Stimulated activated CD8-positive, alpha-beta memory T cell treated with anti-CD3 and anti-CD28 coated beads, Interleukin-12 subunit alpha, Interleukin-12 subunit beta, amount 100 ng/mL, for 4 hours (primary cell): ENCODE measurements at places on chromosomes 4 and X.

DNA sequence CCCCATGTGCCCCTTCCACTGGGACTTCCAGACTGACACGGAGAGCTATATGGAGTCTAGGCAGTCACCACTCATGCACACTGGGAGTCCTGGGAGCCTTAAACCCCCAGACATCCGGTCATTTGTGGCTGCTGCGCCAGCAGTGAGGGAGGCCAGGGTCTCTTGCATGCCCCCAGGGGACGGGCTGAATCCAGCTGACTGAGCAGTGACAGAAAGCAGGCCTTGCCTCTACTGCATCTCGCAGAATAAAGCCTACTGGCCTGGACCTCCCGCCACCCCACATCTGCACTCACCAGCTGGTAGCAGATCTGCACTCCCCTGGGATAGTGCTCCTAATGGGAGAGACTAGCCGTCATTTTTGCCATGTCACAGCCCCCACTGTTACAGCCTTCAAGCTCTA, 1234.2 kb downstream of the FAM133A start:
- no peak for DNase-seq

DNA sequence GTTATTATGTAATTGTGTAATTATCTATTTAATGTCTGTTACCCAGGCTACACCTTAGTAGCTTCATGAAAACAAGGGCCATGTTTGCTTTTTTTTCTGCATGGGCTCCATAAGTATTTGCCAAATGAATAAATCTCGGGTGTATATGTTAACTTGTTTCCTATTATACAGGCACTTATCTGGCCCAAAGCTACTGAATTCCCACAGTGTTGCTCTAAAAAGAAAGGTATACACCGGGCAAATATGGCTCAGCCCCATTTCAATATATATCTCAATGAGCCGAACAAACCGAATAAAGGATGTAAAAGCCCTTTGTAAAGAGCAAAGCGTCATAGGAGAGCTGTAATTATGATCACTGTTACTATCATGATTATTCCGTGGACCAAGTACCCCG, 767 bp downstream of the PAQR3 start:
- no peak for DNase-seq

- DNase-seq: no peak
These were observed 679.9 kb downstream of the RPA4 start for GRCh38 chrX:97563531-97564133.

DNA sequence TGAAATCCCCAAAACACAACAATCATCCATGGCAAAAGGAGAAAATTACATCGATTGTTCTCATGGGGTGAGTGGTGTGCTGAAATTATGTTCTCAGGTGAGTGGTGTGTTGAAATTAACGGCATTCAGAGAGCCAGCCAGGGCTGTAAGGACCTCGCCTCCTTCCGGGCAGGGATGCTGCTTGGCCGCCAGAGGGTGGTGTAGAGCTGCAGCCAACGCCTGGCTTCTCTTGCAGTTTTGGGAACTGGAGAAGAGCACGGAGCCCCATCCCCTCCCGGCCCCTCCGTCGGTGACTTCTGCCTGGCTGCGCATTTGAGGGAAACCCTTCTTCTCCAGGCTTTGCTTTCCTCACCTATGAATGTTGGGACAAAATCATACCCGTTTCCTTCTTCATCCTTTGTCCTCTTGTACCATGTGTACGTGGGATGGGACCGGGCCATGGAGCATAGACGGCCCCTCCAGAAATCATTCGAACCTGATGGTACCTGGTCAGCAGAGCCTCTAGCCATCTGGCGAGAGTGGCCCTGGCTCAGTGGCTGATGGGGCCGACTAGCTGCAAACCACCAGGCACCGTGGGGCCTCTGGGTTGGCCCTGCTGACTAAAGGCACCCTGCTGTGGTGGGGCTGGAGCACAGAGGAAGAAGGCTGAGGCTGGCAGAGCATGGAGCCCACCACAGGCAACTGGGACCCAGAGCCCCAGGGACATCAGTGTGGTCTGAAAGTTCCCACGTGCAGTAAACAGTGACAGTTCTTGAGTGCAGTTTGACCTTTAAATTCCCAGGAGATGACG, 28.4 kb downstream of the TRMT44 start:
- no peak for DNase-seq

DNA sequence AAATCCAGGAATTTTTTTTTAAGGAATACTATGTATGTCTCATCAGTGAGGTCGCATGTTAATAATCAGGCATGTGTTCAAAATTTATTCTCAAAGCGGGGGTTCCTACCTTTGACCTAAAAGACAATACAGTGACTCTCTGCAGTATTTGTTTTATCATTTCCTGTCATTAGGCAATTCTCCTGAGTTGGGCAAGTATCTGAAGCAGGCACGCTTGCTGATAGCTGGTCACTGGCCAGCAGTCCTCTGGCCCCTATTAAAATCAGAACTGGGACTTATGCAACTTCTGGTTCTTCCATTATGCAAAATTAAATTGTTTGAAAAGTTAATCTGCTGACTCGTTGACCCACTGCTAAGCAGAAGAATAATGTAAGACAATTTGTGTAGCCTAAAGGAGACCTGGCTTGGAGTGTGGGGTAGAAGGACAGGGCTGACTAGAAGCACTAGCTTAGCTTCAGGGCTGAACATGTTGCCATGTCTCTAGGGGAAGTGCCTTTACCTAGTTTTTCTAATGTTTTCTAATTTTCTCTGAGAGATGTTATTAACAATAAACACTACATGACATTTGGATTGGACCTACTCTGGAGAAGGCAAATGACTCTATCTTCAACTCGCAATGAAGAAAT, 36.0 kb upstream of the GABRA2 start:
- DNase-seq: no peak

DNA sequence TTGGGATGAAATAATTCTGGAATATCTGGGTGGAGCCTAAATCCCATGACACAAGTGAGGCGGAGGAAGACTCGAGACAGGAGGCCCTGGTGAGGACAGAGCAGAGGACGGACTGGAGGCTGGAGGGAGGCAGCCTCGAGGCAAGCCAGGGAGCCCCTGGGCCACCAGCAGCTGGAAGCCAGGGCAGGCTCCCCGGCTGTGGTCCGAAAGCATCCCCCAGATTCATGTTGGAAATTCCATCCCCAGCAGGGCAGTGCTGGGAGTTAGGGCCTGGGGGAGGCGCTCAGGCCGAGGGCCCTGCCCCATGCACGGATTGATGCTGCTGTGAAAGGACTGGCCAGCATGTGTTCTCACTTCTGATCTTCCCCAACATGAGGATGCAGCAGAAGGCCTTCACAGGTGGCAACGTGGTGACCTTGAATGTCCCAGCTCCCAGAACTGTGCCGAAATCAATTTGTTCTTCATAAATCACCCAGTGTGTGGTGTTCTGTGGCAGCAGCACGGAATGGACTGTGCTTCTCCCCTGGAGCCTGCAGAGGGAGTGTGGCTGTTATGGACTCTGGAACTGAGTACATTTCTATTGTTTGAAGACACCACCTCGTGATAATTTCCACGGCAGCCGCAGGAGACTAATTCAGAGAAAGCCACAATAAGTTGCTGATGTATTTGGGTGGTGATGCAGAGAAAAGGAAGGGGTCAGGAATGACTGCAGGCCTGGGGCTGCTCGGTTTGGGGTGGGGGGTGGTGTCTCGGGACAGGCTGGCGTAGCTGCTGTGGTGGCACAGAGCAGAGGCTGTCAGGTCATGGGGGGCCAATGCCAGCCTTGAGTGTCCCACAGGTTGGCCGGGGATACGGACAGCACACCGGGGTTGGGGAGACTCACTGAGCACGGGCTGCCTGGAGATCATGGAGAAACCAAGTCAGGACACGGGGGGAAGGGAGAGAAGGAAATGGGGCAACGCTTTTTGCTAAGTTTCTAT, 56.9 kb downstream of the PCGF3 start:
- no peak for DNase-seq

DNA sequence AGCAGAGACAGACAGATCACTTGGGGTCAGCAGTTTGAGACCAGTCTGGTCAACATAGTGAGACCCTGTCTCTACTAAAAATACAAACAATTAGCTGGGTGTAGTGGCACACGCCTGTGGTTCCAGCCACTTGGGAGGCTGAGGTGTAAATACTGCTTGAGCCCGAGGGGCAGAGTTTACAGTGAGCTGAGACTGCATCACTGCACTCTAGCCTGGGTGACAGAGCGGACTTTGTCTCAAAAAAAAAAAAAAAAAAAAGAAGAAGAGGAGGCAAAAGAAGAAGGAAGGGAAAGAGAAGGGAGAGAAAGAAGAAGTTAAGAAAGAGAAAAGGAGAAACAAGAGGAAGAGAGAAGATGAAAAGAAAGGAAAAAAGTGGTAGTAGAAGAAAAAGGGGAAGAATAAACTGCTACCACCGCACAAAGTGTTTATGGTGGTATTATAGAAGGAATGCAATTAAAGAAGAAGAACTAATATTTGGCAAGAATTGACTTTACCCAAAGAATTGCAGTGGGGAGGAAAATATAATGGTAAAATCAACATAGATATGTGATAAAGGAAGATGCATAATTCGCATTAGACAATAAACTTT, 19.6 kb upstream of the NSUN7 start:
- DNase-seq: no peak

- DNase-seq: no peak
These were observed 57.0 kb upstream of the PROM1 start for GRCh38 chr4:16140879-16141249.

DNA sequence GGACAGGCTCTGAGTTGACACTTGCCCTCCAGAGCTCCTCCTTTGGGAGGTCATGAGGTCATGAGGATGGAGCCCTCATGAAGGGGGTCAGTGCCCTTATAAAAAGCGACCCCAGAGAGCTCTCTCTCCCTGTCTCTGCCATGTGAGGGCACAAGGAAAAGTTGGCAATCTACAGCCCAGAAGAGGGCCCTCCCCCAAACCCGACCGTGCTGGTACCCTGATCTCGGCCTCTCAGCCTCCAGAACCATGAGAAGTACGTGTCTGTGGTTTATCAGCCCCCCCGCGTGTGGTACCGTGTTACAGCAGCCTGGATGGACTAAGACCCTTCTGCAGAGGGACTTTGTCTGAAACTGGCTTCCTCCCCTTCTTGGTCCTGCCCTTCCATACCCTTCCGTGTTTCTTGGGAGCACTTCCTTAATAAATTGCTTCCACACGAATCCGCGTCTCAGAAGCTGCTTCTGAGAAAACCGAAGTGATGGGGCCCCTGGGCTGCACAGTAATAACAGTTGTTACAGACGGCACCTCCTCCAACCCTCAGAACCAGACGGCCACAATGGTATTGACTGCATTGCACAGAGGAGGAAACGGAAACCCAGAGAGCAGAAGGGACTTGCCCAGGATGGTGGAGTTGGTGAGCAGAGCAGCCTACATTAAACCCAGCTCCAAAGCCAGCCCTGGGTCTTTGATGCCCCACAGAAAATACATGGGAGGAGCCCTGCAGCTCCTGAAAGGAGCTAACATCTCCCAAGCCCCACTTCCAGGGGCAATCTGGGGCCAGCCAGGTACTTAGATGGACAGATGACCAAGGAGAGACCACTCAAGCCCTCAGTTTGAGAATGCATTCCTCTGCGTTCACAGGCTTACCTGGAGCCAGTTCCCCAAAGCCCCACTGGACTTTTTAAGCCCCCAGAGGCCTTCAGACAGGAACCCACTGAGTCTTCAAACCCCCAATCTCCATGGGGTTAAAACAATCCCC, 242.7 kb downstream of the BCOR start:
- peak; percentile 55 for DNase-seq

DNA sequence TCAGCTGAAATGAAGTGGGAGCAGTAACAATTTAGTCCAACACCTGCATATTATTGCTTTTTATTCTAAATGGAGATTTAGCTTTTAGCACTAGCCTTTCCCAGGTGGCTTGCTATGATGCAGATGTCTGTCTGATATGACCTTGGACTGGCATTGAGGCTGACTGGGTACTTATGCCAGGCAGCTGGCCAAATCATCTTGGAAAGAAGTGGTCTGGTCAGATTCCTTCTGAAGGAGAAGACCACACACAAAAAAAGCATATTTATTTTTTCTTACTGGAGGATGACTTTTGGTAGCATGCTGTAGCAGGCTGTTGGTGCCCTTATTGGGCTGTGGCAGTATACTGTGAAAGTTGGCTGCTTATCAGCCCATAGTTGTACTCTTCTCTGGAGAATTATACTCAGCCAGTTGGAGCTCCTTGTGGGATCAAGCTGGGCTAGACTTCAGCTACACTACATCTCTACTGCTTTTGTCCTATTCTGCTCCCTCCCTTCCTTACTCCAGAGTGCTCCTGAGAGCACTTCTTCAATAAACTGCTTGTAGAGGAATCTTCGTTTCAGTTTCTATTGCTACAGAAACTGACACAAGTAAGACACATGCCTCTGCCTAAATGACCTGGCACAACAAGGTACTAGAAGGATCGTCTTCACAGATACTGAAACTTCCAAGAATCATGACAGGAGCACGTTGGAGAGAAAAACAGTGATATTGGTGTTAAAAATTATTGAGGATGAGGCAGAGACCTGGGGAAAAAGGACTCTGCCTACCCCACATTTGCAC, 196.8 kb upstream of the RPS6KA3 start:
- no peak for DNase-seq

DNA sequence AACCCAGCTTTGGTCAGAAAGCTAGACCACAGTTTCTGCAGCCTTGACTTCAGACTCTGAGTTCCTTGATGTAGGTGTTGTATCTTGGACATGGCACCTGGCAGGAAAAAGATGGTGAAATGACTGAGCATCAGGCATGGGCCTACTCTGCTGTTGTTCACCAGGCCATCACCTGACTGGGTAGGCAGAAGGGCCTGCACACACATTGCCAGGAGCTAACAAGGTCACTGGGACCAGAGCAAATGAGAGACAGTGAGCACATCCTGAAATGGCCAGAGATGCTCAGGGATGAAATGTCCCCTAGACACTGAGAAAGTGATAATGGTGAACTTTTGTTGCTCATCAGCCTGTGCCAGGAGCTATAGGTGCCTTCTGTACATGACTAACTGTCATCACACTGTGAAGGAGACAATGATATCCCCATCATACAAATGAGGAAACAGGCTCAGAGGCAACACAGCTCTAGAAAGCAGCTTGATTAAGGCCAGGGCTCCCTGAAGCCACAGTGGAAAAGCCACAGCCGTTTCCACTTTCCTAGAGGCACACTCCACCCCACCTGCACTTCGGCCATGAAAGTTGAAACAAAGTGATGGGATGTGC, 128.3 kb downstream of the TSPAN5 start:
- DNase-seq: no peak

DNA sequence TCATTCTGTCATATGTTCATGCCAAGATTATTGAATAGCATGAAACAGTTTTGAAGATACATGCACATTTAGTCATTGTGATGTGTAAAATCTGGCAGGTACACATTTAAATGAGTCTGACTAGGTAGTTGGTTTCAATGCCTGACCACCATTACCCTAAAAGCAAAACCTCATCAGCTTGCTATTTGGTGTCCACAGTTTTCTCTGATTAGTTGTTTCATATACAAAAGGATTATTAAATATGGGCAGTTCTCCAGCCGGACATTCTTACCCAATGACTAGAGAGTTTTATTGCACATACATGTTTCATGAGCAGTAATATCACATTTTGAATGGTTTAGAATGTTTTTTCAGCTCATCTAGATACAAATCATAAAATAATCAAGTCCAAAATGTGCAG, 23.7 kb downstream of the DCHS2 start:
- no peak for DNase-seq

- DNase-seq: no peak
These were observed 22.6 kb downstream of the L1CAM start for GRCh38 chrX:153863251-153863991.

- DNase-seq: no peak
These were observed 136.0 kb downstream of the NKX6-1 start for GRCh38 chr4:84362896-84363655.
